ENCODE measurements at places on chromosomes 5 and 9. TPM values are rescaled to one million over a fixed set of nuclear protein-coding genes. Genes with fewer than 3 reads are reported as not detected.

DNA sequence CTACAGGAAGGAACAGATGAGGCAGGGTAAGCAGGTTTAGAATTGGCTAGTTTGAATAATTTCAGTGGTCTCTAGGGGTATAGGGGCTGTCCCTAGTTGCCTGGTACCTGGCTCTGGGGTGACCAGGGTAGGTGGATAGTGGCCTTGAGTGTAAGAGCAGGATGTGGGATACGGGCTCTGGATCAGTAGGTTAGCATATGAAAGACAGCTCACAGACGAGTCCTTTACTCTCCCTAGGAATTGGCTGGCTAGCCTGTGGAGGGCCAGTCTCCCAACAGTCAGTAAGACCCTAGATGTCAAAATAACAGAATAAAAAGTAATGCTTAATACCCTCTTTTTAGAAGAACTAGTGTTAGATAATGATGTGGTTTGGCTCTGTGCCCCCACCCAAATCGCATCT lies 16.6 kb upstream of the C9orf152 start:
- H3K4me3 ChIP-seq: no peak overlapping the region
- H3K4me1 ChIP-seq: no peaks in the 10 kb centered on the region
- DNase-seq: no peak
- H3K36me3 ChIP-seq: no peaks in the 10 kb centered on the region

GRCh38 chr5:73097740-73098139 lies 22.6 kb upstream of the TMEM171 start:
- H3K27ac ChIP-seq: no peak overlapping the region
- no peak overlapping the region for H3K4me3 ChIP-seq
- DNase-seq: no peak
- no peaks in the 10 kb centered on the region for H3K27me3 ChIP-seq
- no peaks in the 10 kb centered on the region for H3K4me1 ChIP-seq

GRCh38 chr5:86894056-86894455 lies 276.3 kb downstream of the COX7C start:
- no peak overlapping the region for H3K27ac ChIP-seq
- H3K27me3 ChIP-seq: no peaks in the 10 kb centered on the region
- no peak overlapping the region for H3K4me3 ChIP-seq
- H3K4me1 ChIP-seq: no peaks in the 10 kb centered on the region
- DNase-seq: no peak
- no peaks in the 10 kb centered on the region for H3K36me3 ChIP-seq

The ZDHHC11 gene
- 9.5 TPM for total RNA-seq

DNA sequence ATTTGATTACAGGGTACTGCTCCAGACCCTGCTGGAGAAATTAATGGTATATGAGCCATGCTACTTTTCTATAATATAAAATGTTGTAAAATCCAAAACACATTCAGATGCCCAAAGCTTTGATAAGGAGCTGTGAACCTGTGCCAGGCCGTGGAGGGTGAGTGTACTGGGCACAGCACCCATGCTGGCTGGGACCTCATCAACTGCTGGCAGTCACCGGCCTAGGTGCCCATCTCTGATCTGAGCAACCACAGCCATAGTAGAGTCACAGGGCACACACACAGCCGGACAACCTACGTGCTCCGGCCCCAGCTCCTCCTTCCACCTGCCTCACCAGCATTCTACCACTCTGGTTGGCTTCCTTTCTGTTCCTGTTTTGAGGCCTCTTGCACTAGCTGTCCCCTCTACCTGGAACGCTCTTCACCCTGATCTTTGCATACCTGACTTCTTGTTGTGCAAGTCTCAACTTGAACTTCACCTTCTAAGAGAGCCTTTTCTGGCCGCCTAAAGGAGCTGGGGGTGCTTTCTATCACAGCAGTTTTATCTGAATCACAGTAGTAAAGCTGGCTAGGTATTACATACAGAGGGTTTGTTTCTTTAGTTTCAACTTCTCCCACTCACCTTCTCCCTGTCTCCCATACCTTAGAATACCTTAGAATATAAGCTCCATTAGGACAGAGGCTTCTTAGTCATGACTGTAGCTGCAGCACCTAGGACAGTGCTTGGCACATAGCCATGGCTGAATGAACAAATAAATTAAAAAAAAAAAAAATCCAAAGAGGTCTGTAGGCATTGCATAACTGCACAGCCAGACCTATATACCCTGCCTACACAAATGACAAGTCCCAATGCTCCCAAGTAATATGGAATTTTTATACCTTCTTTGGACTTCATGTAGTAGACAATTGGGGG lies 51.7 kb downstream of the MED27 start:
- no peaks in the 10 kb centered on the region for H3K27me3 ChIP-seq
- peak overlapping the region; percentile 49 for H3K27ac ChIP-seq
- no peak overlapping the region for H3K4me3 ChIP-seq
- H3K4me1 ChIP-seq: no peaks in the 10 kb centered on the region

DNA sequence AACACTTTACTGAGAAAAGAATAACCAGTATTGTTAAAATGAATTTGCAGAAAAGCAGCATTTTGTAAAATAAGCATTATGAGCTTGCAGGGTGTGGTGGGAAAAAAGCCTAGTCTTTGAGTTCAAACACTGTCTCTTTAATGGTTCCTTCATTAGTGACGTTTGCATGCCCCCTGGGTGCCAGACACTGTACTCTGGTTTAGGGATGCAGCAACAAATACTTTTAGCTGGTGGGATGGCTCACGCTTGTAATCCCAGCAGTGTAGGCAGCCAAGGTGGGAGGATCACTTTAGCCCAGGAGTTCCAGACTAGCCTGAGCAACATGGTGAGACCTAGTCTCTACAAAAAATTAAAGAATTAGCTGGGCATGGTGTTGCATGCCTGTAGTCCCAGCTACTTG lies 62.3 kb downstream of the MAST4 start:
- no peaks in the 10 kb centered on the region for H3K36me3 ChIP-seq
- H3K4me3 ChIP-seq: no peak overlapping the region
- no peak overlapping the region for H3K27ac ChIP-seq
- H3K4me1 ChIP-seq: no peaks in the 10 kb centered on the region

Measured in breast epithelium (tissue), 4 donors.